ENCODE measurements at places on chromosomes 7 and 10.
A peak's percentile ranks its signal among the peaks of the same experiment; 100 is the strongest.

GRCh38 chr7:47578579-47579270, 3.2 kb downstream of the TNS3 start:
- DNase-seq: no peak

- DNase-seq: no peak
Observed at GRCh38 chr10:78320506-78320905, 286.8 kb downstream of the RPS24 start.

GRCh38 chr10:95605163-95605562, 44.0 kb upstream of the SORBS1 start:
- DNase-seq: no peak

DNA sequence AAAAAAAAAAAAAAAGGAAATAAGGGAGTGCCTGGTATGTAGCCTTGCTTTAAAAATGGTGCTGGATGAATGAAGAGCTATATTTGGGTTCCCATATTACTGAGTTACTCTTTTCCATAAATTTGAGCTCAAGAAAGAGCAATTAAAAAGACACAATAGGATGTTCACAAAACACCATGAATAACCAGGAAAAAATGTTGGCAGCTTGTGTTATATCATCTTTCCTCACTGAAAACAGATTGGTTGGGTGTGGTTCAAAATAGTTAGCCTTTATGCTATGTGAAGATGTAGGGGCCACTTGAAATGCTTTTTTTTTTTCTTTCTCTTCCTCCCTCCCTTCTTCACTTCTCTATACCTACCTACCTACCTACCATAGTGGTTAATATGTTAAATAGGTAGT, 256.9 kb downstream of the STK31 start:
- DNase-seq: no peak

GRCh38 chr10:28497313-28498126, 35.4 kb upstream of the WAC start:
- DNase-seq: no peak

- no peak for DNase-seq
Observed at GRCh38 chr7:94458041-94458440, 51.6 kb upstream of the CASD1 start.

DNA sequence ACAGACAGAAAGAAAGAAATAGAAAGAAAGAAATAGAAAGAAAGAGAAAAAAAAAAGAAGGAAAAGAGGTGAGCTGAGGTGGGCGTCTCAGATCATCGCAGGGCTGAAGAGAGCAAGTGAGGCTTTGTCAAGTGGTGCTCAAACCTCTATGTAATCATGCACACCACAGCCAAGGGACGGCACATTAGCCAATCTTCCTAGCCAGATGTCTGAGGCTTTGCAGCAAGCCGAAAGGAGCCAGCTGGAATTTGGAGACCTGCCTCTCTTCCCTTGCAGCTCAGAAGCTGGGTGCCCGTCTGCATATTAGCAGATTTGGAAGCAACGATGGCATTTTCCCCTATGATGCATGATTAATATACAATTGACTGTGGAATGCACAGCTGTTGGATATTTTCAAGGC, 52.5 kb downstream of the ADRA2A start:
- no peak for DNase-seq

- DNase-seq: no peak
Observed at GRCh38 chr10:90306187-90306586, 551.7 kb downstream of the HTR7 start.

- DNase-seq: peak; percentile 65
Observed at GRCh38 chr10:101297901-101298486, 56.0 kb upstream of the BTRC start.

DNA sequence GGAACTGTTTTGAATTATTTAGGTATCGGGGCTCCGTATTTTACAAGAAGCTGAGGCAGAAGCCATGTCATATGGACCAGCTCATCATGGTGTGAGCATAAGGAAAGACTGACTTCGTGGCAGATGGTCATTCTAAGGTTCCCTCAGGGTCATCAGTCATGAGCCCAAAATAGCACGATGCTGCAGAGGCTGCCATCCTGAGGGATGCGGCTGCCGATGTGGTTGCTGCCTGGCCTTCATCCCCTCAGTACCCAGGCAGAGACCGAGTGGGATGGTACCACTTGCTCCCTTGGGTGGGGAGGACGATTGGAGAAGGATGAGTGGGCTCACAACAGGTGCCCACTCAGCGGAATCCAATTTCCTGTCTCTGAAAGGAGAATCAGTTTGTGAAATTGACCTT, 490.3 kb downstream of the SDK1 start:
- no peak for DNase-seq

GRCh38 chr7:120733143-120733542, 124.8 kb downstream of the TSPAN12 start:
- DNase-seq: no peak

DNA sequence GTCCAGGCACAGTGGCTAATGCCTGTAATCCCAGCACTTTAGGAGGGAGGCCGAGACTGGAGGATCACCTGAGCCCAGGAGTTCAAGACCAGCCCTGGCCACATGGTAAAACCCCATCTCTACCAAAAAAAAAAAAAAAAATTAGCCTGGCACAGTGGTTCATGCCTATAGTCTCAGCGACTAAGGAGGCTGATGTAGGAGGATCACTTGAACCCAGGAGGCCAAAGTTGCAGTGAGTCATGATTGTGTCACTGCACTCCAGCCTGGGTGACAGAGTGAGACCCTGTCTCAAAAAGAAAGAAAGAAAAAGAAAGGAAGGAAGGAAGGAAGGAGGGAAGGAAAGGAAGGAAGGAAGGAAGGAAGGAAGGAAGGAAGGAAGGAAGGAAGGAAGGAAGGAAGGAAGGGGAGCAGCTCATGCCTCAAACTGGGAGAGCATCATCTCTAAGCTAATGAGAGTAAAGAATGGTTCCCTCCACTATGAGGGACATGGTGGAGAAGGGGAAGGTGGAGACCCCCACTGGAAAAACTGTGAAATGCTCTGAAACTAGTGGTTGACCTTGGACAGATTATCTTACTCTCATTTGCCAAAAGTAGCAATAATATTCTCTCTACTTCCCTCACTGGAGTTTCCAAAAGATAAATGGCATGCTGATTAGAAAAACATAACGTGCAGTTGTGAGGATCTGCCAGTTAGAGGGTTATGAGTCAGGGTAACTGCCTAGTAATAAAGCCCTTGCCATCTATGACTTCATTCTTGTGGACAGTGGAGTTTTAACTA, 16.8 kb downstream of the GIMAP5 start:
- no peak for DNase-seq

- DNase-seq: peak; percentile 19
Observed at GRCh38 chr10:58063861-58064480, 203.7 kb downstream of the IPMK start.

GRCh38 chr7:158368449-158368848, 219.2 kb downstream of the PTPRN2 start:
- no peak for DNase-seq

GRCh38 chr10:86504510-86504909, 17.1 kb downstream of the WAPL start:
- no peak for DNase-seq

DNA sequence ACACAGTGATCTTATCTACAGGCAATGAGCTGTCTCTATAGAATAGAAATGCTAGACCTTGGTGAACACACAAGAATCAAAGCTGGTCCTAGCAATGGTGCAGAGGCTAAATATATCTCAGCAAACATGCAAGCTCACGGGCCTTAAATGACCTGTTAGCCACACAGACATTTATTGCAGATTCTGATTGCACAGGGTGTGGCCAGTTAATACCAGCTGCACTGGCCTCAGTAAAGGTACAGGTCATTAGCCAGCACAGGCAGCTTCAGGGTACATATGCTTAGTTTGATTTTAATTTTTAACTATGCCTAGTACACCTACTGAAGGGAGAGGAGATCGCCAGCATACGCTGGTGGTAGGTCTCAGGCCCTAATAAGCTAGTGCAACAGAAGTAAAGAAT, 265.4 kb upstream of the DGKB start:
- DNase-seq: no peak

GRCh38 chr10:68816796-68817412, 10.4 kb upstream of the STOX1 start:
- peak; percentile 66 for DNase-seq

DNA sequence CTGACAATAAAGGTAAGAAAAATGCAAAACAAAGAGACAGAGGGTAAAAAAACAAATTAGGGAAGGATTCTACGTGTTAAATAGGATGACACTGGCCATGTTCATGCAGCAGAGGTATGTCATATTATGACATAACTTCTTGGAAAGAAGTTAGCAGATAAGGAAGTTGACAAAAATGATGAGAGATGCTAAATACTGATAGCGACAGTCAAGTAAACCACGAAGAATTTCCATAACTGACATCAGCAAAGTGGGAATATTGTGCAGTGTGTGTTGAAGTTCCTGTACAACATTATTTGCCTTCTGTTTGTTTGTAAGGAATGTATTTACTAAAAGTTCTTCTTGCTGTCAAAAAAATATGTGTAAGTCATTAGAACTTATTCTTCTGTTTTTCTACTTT, 29.5 kb downstream of the MDH2 start:
- DNase-seq: no peak

GRCh38 chr7:107982042-107982840, 20.7 kb downstream of the LAMB1 start:
- DNase-seq: no peak

DNA sequence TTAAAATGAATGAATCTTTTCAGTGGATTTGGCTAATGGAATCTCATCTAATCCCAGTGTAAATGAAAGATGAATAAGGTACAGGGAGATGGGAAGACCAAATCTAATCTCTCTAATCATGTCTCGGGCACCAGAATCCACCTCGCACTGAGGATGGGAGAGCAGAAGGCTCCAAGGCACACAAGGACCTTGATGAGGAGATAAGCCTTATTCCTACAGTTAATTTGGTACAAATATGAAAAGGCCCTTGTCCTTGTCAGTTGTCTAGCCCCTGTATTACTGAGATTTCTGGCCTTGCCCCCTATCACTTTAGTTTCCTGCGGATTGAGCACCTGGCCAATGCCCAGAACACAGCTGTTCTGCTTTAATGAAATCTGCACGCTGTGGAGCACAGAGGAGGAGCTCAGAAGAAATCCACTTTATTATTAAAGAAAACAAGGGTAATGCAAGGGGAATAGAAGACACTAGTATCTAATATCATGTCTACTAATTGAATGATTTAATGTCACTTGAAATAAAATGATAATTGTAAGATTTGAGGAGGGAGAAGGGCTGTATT, 321.4 kb upstream of the HGF start:
- no peak for DNase-seq

GRCh38 chr7:133052826-133053225, 29.1 kb downstream of the CHCHD3 start:
- no peak for DNase-seq

- DNase-seq: no peak
Observed at GRCh38 chr10:91410638-91411371, 661 bp downstream of the HECTD2 start.

- DNase-seq: no peak
Observed at GRCh38 chr7:55517191-55517633, 55.1 kb downstream of the VOPP1 start.

- peak; percentile 6 for DNase-seq
Observed at GRCh38 chr10:128268015-128268722, 141.9 kb upstream of the MKI67 start.

GRCh38 chr7:129122751-129123509, 21.6 kb upstream of the TSPAN33 start:
- no peak for DNase-seq

GRCh38 chr10:59678884-59679301, 30.8 kb downstream of the SLC16A9 start:
- peak; percentile 68 for DNase-seq

DNA sequence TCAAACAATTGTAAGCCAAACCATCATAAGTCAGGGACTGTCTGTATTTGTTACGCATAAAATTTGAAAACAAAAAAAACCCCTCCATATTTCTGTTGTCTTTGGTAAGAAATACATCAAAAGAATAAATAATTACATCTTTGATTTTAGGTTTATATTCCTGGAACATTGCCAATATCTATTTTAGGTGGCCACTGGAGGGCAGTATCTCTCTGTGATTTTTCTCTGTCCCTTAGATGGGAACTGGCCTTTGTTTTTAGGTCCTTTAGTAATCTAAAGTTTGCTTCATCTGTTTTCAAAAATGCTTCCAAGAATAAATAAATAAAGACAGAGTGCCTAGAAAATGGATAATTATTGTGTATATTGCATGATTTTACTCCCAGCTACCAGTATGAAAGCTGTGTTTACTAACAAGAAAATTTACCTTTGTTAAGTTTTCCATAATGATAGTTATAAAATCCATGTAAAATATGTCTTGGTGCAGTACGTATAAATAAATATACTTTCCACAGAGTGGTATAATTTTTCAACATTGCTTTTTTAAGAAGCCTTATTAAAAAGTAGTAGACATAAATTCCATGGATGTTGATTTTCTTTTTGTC, 64.2 kb downstream of the PHYHIPL start:
- DNase-seq: peak; percentile 52

GRCh38 chr10:5775685-5776084, 37.5 kb downstream of the GDI2 start:
- no peak for DNase-seq

- peak; percentile 65 for DNase-seq
Observed at GRCh38 chr7:46281071-46281470, 360.0 kb upstream of the IGFBP3 start.

- DNase-seq: no peak
Observed at GRCh38 chr10:120492346-120492745, 35.3 kb downstream of the PLPP4 start.

- DNase-seq: no peak
Observed at GRCh38 chr10:19966751-19967150, 150.5 kb downstream of the PLXDC2 start.

DNA sequence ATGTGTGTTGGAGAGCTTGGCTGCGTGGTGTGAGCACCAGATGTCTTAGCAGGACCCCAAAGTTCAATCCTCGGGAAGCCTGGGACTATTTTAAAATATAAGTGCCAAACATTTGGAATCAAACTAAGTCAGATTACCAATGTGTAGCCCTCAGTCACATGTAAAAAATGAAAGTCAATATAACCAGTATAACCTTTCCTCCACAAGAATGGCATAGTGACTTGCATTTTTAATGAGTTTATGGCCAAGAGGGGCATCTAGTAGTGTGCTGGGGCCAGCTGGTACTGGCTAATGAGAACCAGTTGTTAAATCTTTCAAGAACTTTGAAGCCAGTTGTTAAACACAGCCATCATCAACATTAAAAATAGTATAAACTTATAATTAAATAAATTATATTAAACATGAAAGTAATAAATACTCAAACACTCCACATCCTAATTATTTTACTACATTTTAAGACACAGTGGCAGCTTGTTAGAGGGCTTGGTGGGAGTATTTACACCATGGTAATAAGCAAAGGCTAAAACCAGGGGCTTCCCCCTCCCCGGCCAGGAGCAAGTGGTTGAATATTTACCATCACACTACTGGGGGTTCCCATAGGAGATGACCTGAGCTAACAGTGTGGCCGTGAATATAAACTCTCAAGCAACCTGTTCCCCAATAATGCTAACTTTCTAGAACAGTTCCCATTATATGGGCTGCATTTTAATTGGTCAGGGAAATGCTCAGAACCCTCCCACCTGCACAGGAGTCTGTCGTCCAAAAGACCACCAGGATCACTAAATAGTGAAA, 7.9 kb upstream of the FAM170B start:
- DNase-seq: no peak
